ENCODE measurements at places on chromosomes 13 and 19.

DNA sequence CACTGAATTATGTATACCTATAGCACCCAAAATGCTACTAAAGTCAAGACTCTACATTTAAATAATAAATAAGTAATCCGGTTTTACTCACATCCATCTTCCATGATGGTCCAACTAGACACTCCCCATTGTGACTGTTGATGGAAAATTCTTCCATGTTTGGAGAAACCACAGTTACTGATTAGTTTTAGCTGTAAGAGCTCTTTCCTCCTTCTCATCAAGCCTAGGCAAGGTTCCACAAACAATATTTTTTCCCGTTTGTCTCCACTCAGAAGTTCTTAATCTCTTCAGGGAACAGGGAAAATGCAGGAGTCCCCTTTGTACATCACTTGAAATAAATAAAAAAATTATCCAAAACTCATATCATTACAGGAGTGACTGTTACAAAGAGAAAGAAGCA lies 70.7 kb upstream of the EDNRB start:
- DNase-seq = no peak

DNA sequence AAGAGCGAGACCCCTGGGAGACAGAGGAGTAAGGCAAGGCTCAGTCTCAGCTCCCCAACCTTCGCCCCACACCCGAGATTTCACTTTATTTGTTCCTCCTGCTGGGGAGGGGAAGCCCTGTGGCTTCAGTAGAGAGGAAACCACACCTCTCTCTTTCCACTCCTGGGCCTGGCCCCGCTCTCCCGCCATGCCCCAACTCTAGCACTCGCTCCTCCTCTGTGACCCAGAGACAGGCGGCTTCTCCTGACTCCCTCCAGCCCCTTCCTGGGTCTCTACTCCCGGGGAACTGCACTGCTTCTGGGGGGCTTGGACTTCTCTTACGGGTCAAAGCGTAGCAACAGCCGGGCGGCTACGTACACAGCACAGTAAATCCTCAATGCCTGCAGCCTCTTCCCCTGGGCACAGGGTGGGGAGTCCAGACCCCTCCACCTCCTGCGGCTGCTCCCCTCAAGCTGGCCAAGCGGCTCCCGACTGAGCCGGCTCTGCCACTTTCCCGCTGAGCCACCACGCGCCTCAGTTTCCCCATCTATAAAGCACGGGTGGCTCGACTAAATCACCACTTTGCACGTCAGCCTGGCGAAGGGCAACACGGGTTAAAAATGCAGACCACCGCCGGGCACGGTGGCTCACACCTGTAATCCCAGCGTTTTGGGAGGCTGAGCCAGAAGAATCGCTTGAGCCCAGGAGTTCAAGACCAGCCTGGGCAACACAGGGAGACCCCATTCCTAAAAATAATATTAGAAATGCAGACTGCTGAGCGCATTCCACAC lies 1.4 kb downstream of the RNF126 start:
- no peak for DNase-seq

GRCh38 chr19:6654347-6655310 lies 15.3 kb downstream of the TNFSF14 start:
- no peak for DNase-seq

GRCh38 chr13:24540236-24541126 lies 27.9 kb upstream of the PARP4 start:
- DNase-seq = no peak

DNA sequence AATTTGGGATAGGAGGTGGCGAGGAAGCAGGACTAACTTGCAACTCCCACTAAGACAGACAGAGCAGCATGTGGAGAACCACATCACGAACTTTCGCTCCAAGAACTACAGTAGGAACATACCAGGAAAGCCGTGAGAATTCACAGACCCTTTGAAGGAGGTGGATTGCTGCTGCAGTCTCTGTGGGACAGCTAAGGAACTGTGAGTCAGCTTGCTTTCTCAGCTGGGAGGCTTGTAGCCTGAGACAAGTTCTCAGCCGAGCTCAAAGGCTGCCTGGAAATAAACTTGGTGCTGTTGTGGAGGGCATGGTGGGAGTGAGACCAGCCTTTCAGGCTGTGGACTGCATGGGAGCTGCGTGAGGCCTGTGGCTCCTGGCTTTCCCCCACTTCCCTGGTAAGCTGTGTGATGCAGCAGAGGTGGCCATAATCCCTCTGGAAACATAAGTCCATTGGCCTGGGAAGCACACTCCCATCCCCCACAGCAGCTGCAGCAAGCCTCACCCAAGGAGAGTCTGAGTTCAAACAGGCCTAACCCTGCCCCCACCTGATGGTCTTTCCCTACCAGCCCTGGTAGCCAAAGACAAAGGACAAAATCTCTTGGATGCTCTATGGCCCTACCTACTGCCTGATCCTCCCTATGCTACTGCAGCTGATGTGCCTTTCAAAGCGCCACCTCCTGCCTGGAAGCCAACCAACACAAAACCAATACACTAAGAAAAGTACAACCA lies 441.1 kb upstream of the HTR2A start:
- DNase-seq = peak; percentile 98

DNA sequence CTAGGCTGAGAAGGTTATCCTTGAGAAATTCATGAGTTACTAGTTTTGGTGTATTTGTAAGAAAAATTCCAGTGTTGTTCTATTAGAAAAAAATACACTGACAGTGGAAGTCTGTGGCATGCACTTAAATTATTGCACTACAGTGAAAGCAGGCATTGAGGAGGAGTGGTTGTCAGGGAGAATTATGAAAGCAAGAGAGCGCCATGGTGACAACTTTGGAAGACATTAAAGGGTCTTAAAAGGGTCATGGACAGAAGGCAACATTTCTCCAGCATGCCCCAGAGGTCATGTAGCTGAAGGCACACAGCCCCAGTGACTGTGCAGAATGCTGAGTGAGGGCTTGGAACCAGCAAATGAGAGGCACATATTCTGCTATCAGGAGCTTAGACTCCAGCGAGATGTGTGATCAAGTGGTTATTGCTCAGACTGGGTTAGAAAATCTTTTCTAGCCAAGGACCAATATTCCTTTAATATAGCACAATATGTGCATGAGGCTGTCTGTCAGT lies 292.7 kb downstream of the OLFM4 start:
- DNase-seq = no peak

DNA sequence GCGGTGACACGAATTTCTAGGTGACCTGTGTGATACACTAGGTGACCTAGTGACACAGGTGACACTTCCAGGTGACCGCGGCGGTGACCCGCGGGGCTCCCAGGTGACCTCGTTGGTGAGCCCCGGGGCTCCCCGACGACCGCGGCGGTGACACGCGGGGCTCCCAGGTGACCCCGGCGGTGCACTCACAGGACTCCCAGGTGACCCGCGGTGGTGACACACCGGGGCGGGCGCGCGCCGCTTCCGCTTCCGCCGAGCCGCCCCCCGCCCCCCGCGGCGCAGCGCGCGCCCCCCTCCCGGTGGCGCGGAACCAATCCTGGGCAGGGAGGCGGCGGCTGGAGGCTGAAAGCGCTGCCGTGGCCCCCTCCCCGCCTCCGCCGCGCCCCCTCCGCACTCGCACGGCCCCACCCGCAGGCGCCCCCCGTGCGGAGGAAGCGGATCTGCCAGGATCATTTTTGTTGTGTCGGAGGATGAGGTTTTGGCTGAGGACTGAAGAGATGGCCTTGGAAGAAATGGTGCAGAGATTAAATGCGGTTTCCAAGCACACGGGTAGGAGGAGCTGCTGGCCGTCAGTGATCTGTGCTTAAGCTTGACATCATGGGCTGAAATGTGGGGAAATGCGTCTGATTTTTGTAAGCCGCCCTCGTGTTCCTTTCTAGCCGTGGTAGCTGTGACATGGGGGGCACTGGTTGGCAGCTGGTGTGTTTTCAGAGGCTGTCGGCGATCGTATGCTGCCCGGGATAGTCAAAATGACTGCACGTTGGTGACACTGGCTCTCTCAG lies at the start of gene MCF2L:
TSS of gene MCF2L (plus strand) at position 305 of the 782 bp plus-strand sequence. CDS start at position 471, 166 bp downstream.
- no peak for DNase-seq

- DNase-seq = no peak
Observed at GRCh38 chr13:26914624-26915023, 154.0 kb upstream of the GPR12 start.

DNA sequence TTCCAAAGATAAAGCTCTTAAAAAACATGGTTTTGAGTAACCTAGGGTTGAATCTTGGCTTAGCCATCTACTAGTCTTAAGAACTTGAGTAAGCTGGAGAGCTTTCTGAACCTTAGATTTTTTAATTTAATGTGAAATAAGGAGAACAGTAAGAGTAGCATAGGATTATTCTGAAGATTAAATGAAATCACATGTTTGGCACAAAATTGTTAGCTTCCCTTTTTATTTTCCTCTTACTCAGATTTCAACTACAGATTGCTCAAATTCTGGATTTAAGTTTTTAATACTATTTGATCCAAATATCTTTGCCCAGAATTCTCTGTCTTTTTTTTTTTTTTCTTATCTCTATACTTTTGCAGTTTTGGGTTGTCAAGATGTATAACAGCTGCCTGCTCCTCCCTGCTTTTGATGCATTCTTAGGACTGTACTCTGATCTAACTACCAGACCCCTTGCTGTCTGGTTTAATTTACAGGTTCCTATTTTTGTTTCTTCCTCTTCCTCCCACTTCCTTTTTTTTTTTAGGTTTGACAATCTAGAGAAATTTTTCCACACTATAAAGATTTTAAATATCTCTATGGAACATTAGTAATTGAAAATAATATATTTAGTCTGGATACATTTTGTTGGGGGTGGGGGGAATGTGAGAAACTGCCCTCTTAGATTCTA lies 12.3 kb downstream of the POMP start:
- no peak for DNase-seq

- DNase-seq = peak; percentile 46
Observed at GRCh38 chr13:97506511-97506910, 72.5 kb downstream of the RAP2A start.

DNA sequence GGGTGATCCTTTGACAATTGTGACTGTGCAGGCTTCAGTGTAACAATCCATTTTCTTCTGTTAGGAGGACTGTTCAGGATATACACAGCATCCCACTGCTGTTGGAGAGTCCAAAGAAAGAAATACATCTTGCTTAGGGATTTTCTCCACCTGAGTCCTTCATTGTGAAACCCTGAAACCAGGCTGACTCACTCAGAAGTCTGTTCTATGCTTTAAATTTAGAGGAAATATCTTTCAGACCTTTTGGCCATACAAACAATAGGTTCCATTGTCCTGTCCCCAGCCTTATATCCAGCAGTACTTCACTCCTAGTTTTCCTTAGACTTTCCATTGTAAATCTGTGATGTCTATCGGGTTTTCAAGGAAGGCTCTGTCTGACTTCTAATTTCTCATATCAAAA lies 379.1 kb downstream of the SUCLA2 start:
- no peak for DNase-seq

GRCh38 chr13:22451327-22451741 lies 729.4 kb upstream of the SGCG start:
- no peak for DNase-seq
